Stomach (tissue), 19 donors: ENCODE measurements at places on chromosomes 12 and 14. TPM values are rescaled to one million over a fixed set of nuclear protein-coding genes. Genes with fewer than 3 reads are reported as not detected.

The CIT gene
- total RNA-seq: 18.7 TPM

The CIROP gene
- not detected for total RNA-seq

The CHURC1 gene
- 43.3 TPM for total RNA-seq

The ARHGEF40 gene
- 34.4 TPM for total RNA-seq

The B4GALNT3 gene
- total RNA-seq: 246 TPM

The SDR9C7 gene
- not detected for total RNA-seq

The TPH2 gene
- total RNA-seq: not detected

The PLEKHD1 gene
- total RNA-seq: not detected

The SLC5A8 gene
- 0.29 TPM for total RNA-seq

The ZC2HC1C gene
- total RNA-seq: 5.9 TPM

The GPR84 gene
- not detected for total RNA-seq

The ASPG gene
- total RNA-seq: 1.7 TPM

The CCT2 gene
- 73.3 TPM for total RNA-seq

The CD4 gene
- total RNA-seq: not detected

The GLI1 gene
- total RNA-seq: 0.87 TPM

The MEG3 gene
- 390 TPM for total RNA-seq

The MMP17 gene
- total RNA-seq: 3.1 TPM

The LRCOL1 gene
- total RNA-seq: not detected

The PRICKLE1 gene
- 2.9 TPM for total RNA-seq

The RHEBL1 gene
- not detected for total RNA-seq

The INSM2 gene
- total RNA-seq: not detected

The ERP29 gene
- total RNA-seq: 38.5 TPM

The HOXC9 gene
- not detected for total RNA-seq

The KRT81 gene
- not detected for total RNA-seq

The STON2 gene
- total RNA-seq: 50.2 TPM

The VAMP1 gene
- total RNA-seq: 4.0 TPM

The AMDHD1 gene
- not detected for total RNA-seq

The PNMA1 gene
- total RNA-seq: 17.9 TPM

The KRT77 gene
- total RNA-seq: not detected

The KCNC2 gene
- total RNA-seq: 0.37 TPM

The ART4 gene
- total RNA-seq: not detected

The TMEM132C gene
- 12.8 TPM for total RNA-seq

The GPRC5A gene
- total RNA-seq: 7.0 TPM

The EAPP gene
- total RNA-seq: 30.1 TPM

The SERPINA12 gene
- total RNA-seq: not detected

The FAM181A gene
- total RNA-seq: not detected

The KLRF1 gene
- total RNA-seq: not detected

The CCDC198 gene
- not detected for total RNA-seq

The CLEC14A gene
- 18.7 TPM for total RNA-seq

The SCN8A gene
- total RNA-seq: 1.3 TPM

The STAC3 gene
- 0.55 TPM for total RNA-seq

The KRT2 gene
- total RNA-seq: not detected

The ATP2B1 gene
- total RNA-seq: 15.8 TPM

The AKAP3 gene
- not detected for total RNA-seq

The MYF5 gene
- not detected for total RNA-seq

The GDF11 gene
- 4.6 TPM for total RNA-seq

The LALBA gene
- total RNA-seq: not detected

The ZNF891 gene
- total RNA-seq: 2.7 TPM

The TAS2R7 gene
- total RNA-seq: not detected

The SLC25A21 gene
- total RNA-seq: not detected

The TPPP2 gene
- not detected for total RNA-seq

The CCDC177 gene
- not detected for total RNA-seq

The FAM90A1 gene
- not detected for total RNA-seq

The TAS2R20 gene
- total RNA-seq: 11.6 TPM
